ENCODE measurements at places on chromosomes 6 and 20. TPM values are rescaled to one million over a fixed set of nuclear protein-coding genes. Genes with fewer than 3 reads are reported as not detected.

DNA sequence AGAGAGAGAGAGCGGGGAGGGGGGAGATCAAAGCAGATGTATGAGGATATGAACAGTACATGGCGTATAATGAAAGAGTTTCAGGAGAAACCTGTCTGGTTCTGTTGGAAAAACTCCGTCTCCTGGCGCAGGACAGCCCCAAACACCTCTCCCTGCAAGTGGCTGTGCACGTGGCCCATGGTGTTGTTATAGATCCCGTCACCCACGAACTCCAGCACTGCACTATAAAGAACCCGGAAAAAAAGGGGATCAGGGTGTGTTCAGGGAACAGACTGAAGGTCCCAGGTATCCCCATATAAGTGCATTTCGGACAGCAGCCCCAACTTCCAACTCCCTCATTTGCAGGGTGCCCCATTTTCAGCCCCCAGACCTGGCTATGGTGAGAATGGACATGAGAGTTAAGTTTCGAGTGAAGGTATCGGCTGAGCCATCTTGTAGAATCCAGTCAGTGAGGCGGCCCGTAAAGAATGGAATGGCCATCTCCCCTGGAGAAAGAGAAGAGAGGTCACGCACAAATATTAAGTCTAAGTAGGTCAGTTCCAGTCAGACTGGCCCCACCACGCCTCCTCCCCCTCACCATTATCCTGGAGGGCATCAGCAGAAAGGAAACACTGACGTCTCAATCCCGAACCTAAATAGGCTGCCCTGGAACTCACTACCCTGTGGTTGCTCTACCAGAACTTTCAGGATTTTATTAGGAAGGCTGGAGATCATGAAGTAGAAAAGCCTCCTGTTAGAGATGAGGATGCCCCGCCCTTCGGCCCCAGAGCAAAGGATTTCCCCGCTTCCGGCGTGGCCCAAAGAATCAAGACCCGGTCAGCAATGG is 1.3 kb downstream of the TAP1 start:
- DNase-seq = no peak
- H3K4me3 ChIP-seq = no peak overlapping the region
- peaks cover 94% of the 10 kb centered on the region for H3K27me3 ChIP-seq
- H3K27ac ChIP-seq = no peak overlapping the region
- H3K4me1 ChIP-seq = peaks cover 1% of the 10 kb centered on the region
- H3K36me3 ChIP-seq = no peaks in the 10 kb centered on the region

GRCh38 chr6:151075527-151075926 is 164.2 kb upstream of the AKAP12 start:
- H3K27me3 ChIP-seq = no peaks in the 10 kb centered on the region
- H3K36me3 ChIP-seq = no peaks in the 10 kb centered on the region
- peaks cover 13% of the 10 kb centered on the region for H3K4me1 ChIP-seq
- no peak for DNase-seq
- H3K4me3 ChIP-seq = no peak overlapping the region

GRCh38 chr6:13524801-13525508 is 37.6 kb upstream of the GFOD1 start:
- no peak for DNase-seq
- no peaks in the 10 kb centered on the region for H3K36me3 ChIP-seq
- H3K27ac ChIP-seq = peak overlapping the region; percentile 69
- H3K27me3 ChIP-seq = no peaks in the 10 kb centered on the region
- no peak overlapping the region for H3K4me3 ChIP-seq

GRCh38 chr20:53895385-53895755 is 175.0 kb downstream of the BCAS1 start:
- peaks cover 12% of the 10 kb centered on the region for H3K4me1 ChIP-seq
- H3K36me3 ChIP-seq = no peaks in the 10 kb centered on the region
- no peak overlapping the region for H3K4me3 ChIP-seq
- no peaks in the 10 kb centered on the region for H3K27me3 ChIP-seq

GRCh38 chr6:157420497-157420896 is 39.5 kb downstream of the ZDHHC14 start:
- DNase-seq = no peak
- H3K4me1 ChIP-seq = peaks cover 14% of the 10 kb centered on the region
- no peak overlapping the region for H3K27ac ChIP-seq
- H3K27me3 ChIP-seq = no peaks in the 10 kb centered on the region
- no peaks in the 10 kb centered on the region for H3K36me3 ChIP-seq

DNA sequence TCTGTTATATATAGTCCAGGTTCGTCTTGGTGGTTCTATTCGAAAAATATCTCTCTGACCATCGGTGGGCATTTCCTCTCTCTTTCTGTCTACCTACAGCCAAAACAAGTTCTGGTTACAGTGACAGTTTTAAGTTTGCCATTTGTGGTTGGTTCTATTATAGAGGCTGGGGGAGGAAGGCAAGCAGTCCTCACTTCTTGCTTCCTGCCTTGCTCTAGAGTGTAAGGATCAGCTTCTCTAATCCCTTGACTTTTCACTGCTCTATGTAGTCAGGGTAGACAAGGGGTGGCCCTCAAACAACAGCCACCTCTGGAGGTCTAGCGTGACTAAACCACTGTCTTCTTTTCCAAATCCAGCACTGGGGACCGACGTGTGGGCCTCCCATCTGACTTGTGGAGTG is 16.1 kb downstream of the E2F3 start:
- H3K27me3 ChIP-seq = no peaks in the 10 kb centered on the region
- H3K27ac ChIP-seq = peak overlapping the region; percentile 22
- H3K4me3 ChIP-seq = no peak overlapping the region
- peaks cover 23% of the 10 kb centered on the region for H3K4me1 ChIP-seq
- DNase-seq = no peak

GRCh38 chr6:78526432-78526831 is 340.9 kb upstream of the IRAK1BP1 start:
- no peak overlapping the region for H3K4me3 ChIP-seq
- no peak overlapping the region for H3K27ac ChIP-seq
- H3K27me3 ChIP-seq = no peaks in the 10 kb centered on the region
- H3K36me3 ChIP-seq = no peaks in the 10 kb centered on the region
- DNase-seq = no peak
- no peaks in the 10 kb centered on the region for H3K4me1 ChIP-seq

- peaks cover 62% of the 10 kb centered on the region for H3K27me3 ChIP-seq
- peak overlapping the region; percentile 68 for H3K4me3 ChIP-seq
- H3K4me1 ChIP-seq = peaks cover 9% of the 10 kb centered on the region
- peak; percentile 50 for DNase-seq
These were observed 195.8 kb upstream of the ZNF184 start for GRCh38 chr6:27668442-27669294.

DNA sequence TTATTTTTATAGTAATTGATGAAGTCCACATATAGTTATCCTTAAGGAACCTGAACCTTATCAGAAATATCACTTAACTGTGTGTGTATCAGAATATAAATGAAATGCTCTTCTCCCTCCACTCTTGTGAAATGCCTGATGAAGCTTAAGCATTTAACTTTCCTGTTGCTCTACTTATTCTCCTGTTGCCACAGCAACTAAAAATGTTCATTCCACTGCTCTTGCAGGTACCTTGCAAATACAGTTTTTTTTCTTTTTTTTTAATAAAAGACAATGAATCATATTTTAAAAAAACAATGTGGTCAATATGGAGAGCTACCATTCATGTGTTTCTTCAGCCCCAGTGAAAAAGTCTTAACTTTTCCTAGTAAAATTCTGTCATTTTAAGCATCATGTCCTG is 210.3 kb downstream of the RFPL4B start:
- no peaks in the 10 kb centered on the region for H3K27me3 ChIP-seq
- H3K27ac ChIP-seq = no peak overlapping the region
- H3K4me1 ChIP-seq = peaks cover 5% of the 10 kb centered on the region
- DNase-seq = no peak
- H3K4me3 ChIP-seq = no peak overlapping the region

DNA sequence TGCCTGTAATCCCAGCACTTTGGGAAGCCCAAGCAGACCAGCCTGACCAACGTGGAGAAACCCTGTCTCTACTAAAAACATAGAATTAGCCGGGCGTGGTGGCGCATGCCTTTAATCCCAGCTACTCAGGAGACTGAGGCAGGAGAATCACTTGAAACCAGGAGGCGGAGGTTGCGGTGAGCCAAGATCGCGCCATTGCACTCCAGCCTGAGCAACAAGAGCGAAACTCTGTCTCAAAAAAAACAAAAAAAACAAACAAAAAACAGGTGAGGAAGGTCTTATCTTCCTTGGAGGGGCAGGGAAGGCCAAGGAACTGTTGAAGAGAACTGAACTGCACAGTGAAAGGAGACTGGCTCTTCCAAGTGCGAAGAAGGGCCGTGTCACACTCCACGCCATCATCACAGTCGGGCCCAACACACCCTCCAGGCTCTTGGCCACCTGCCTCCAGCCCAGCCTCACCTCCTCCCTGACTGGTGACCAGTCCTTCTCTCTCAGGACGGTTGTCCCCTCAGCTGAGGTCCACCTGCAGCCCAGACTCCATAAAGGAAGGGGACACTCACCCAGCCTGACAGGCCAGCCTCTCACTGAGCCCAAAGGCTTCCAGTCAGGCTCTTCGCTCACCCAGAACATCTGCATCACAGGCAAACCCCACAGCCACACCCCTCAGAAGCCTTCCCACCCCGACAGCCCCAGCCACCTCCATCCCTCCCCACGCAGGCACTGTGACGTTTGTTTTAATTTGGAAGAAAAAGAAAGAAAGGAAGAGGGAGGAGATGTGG is 4.1 kb downstream of the ZC3H12D start:
- H3K4me3 ChIP-seq = no peak overlapping the region
- H3K27ac ChIP-seq = no peak overlapping the region
- no peak for DNase-seq
- no peaks in the 10 kb centered on the region for H3K36me3 ChIP-seq
- H3K27me3 ChIP-seq = no peaks in the 10 kb centered on the region

- no peak overlapping the region for H3K4me3 ChIP-seq
- DNase-seq = no peak
- no peaks in the 10 kb centered on the region for H3K27me3 ChIP-seq
- H3K4me1 ChIP-seq = no peaks in the 10 kb centered on the region
- H3K36me3 ChIP-seq = no peaks in the 10 kb centered on the region
- H3K27ac ChIP-seq = no peak overlapping the region
These were observed 131.5 kb upstream of the F13A1 start for GRCh38 chr6:6452002-6452401.

DNA sequence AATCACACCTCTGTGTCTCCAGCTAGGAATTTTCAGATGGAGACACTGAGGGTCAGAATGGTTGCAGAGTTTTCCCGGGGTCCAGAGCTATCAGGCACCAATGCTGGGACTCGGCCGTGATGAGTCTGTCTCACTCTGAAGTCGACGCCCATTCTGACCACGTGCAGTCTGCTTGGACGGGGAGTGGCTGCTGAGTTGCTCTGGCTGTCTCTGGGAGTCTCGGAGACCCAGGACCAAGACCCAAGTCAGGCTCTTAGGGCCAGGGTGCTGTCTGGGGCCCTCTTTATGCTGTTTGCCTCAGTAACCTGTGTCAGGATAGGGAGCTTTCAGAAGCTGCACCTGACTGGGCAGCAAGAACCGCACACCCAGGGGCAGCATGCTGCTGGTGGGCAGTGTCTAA is 4.6 kb downstream of the IP6K3 start:
- H3K27me3 ChIP-seq = no peaks in the 10 kb centered on the region
- H3K27ac ChIP-seq = no peak overlapping the region
- DNase-seq = no peak
- no peaks in the 10 kb centered on the region for H3K36me3 ChIP-seq

DNA sequence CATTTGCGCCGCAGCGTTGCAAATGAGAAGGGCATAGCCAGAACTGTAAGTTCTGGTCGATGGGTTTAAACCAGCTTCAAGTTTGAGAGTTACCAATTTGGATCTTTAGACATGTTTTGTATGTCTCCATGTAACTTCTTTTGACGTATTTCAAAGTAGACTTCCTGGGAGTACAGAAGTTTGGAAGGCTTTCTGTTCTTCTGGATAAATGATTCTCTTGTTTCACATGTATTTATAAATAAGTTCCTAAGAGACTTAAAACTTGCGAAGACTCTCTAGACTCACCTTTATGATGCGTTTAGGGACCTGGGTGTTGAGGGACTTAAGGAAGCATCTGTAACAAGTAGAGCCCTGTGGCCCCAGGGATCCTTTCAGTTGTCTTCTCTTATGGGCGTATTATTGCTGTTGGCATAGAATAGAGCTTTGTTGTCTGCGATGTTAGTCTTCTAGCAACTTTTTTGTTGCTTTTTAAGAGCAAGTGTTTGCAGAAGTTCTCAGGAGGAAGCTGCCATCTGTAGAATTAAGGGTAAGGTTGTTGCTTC is 1.3 kb downstream of the CDYL start:
- peak overlapping the region; percentile 96 for H3K4me3 ChIP-seq
- H3K4me1 ChIP-seq = peaks cover 7% of the 10 kb centered on the region
- DNase-seq = no peak
- no peak overlapping the region for H3K27ac ChIP-seq
- H3K36me3 ChIP-seq = no peaks in the 10 kb centered on the region

DNA sequence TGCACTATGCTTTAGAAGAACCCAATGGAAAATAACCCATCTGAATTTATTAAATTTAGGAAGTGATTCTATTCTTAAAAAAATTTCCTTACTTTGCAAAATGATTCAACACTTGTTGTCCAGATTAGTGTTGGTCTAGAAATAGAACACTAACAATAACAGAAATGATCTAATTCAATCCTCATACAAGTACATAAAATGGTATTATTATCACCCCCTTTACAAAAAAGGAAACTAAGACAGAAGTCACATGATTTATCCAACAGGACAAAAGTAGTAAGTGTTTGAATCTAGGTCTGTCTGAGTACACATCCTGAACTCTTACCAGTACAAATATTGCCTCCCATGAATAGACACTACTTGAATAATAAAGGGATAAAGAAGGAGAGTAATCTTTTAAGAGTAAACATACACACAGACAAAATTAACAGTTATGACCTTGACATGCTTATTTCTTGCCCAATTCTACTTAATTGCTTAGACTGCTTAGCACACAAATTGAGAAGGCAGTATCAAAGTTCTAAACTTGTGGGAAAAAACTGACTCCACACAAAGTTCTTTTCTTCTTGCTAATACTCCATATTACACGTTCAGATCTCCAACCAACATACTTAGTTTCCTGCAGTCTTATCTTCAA is 195.4 kb upstream of the RUNX2 start:
- H3K27ac ChIP-seq = no peak overlapping the region
- no peak for DNase-seq
- H3K4me3 ChIP-seq = no peak overlapping the region
- no peaks in the 10 kb centered on the region for H3K4me1 ChIP-seq

- no peak overlapping the region for H3K4me3 ChIP-seq
- H3K27ac ChIP-seq = no peak overlapping the region
- no peaks in the 10 kb centered on the region for H3K4me1 ChIP-seq
These were observed 20.4 kb upstream of the BPIFB1 start for GRCh38 chr20:33262658-33263065.

The TMEM200A gene
- total RNA-seq = 0.18 TPM

The MROH8 gene
- 5.8 TPM for total RNA-seq

The GLP1R gene
- total RNA-seq = 0.11 TPM

The MLIP gene
- total RNA-seq = 65.4 TPM

The SLC44A4 gene
- not detected for total RNA-seq

The ZKSCAN8 gene
- 24.8 TPM for total RNA-seq

The PACSIN1 gene
- 12.5 TPM for total RNA-seq

The COL21A1 gene
- total RNA-seq = 1.4 TPM

Measured in cardiac muscle cell (in vitro differentiated cells and primary cell).